Anterior cingulate cortex (tissue), 58 donors: ENCODE measurements at places on chromosomes 1 and 21.

- DNase-seq: no peak
Observed at GRCh38 chr1:38228718-38229117, 182.1 kb upstream of the POU3F1 start.

- DNase-seq: no peak
Observed at GRCh38 chr1:4305526-4306301, 348.7 kb upstream of the AJAP1 start.

DNA sequence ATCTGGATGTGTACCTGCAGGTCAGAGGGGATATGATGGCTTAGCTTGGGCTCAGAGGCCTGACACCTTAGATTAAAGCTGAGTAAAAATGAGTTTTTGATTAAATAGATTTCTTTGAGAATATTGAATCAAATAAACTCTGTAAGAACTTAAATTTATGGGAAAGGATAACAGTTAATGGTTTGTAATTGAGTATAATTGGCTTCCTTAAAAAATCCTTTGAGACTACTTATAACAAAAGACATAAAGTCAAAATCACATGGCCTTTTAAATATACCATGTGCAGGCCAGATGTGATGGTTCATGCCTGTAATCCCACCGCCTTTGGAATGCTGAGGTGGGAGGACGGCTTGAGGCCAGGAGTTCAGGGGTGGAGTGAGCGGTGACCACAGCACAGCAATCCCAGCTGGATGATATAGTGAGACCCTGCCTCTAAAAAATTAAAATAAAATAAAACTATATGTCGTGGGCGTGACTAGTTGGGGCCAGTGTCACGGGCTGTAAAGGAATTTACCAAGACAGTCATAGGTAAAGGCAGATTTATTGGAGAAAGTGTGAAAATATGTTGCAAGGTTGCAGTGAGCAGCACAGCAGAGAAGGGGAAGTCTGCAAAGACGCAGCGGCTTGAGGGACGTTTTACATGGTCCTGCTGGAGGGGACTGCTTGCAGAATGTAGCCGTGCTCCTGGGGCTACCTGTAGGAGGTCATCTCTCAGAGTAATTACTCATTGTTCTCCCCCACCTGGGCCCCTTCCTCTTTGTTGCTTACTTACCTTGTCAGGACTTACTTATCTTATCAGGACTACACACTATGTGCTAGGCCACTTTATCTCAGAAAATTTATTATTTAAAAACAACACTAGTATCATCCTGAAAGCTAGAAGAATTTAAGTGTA lies 122.3 kb downstream of the ZMYM4 start:
- DNase-seq: no peak

GRCh38 chr1:23701996-23702395 lies 10.4 kb downstream of the RPL11 start:
- no peak for DNase-seq

DNA sequence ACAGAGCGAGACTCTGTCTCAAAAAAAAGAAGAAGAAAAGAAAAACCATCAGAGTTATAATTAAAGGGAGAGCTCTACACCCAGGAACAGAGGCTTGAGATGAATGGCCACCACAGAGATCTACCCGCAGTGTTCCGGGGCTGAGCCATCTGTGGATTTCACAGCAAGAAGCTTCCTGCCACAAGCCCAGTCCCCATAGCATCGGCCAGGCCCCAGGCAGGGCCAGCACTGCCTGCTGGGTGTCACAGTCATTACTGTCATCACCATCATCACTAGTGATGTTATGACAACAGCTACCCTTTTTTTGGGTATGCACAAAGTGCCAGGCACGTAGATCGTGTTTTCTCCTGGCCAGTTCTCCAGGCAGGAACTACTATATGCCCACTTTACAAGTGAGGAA lies 111.6 kb upstream of the VAMP3 start:
- no peak for DNase-seq

DNA sequence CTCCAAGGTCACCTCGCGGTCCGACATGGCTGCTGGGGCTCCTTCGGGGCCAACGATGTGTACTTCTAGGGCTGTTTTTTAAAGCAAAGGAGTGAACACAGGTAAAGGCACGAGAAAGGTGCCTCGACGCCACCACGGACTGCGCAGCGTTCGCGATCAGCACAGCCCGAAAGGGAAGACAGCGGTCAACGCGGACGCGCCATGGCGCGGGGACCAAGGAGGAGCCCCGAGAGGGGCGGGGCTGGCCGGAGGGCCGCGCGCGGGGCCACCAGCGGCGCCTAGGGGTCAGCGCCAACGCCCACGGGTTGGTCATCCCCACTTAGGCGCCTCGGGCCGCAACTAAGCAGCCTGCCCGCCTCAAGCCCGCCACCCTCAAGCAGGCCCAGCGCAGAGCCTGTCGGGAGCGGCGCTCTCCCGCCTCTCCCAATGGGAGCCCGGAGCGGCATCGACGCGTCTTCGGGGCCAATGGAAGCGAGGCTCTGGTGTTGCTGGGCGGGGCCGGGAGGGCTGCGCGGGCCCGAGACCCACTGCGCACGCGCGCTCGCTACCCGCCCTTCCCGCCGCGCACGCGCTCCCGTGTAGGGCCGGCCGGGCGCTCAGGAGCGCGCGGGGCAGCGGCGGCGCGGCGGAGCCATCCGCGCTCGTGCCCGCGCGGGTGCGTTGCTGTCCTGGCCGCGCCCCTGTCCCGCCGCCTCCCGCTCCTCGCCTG lies at the start of gene DIP2A:
TSS of gene DIP2A (plus strand) at position 577 of the 709 bp plus-strand sequence. CDS start 241 bp downstream, outside the sequence.
- DNase-seq: peak; percentile 88

GRCh38 chr1:192951691-192952460 lies 107.3 kb downstream of the UCHL5 start:
- DNase-seq: no peak

- no peak for DNase-seq
Observed at GRCh38 chr1:91200675-91201074, 178.8 kb upstream of the ZNF644 start.

- DNase-seq: no peak
Observed at GRCh38 chr1:87939444-87939843, 610.8 kb downstream of the LMO4 start.

GRCh38 chr1:151579436-151580225 lies 32.2 kb upstream of the SNX27 start:
- no peak for DNase-seq

DNA sequence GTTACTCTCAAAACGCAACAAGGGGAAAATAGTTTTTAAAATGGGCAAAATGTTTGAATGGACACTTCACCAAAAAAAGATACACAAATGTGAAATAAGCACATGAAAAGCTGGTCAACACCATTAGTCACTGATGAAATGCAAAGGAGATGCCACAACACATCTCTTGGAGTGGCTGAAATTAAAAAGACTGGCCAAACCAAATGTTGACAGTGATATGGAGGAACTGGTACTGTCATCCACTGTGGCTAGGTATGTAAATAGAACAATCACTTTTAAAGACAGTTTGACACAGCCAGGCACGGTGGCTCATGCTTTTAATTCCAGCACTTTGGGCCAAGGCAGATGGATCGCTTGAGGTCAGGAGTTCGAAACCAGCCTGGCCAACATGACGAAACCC lies 91.1 kb downstream of the POFUT2 start:
- no peak for DNase-seq

- no peak for DNase-seq
Observed at GRCh38 chr21:25895565-25896205, 160.9 kb downstream of the GABPA start.

- DNase-seq: no peak
Observed at GRCh38 chr1:229388897-229389580, 44.9 kb downstream of the ACTA1 start.

- no peak for DNase-seq
Observed at GRCh38 chr1:29631361-29631760, 395.0 kb downstream of the PTPRU start.

GRCh38 chr1:219621047-219621786 lies 8.3 kb upstream of the ZC3H11B start:
- no peak for DNase-seq

DNA sequence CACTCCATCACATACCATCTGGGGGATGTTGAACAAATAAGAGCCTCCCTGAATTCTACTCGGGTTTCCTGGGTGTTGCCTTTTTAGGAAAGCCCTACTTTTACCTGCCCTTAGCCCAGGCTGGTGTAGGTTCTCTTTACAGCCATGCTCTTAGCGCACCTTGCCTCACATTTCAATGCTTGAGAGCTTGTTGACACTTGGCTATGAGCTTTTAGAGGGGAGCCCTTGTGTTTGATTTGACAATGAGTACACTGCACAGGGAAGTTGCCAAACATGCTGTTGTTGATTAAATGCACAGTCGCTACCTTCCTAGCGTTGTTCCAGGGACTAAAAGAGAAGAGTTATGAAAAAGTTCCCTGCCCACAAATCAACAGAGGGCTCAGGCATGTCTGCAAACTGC lies 103.8 kb downstream of the TRABD2B start:
- DNase-seq: no peak

DNA sequence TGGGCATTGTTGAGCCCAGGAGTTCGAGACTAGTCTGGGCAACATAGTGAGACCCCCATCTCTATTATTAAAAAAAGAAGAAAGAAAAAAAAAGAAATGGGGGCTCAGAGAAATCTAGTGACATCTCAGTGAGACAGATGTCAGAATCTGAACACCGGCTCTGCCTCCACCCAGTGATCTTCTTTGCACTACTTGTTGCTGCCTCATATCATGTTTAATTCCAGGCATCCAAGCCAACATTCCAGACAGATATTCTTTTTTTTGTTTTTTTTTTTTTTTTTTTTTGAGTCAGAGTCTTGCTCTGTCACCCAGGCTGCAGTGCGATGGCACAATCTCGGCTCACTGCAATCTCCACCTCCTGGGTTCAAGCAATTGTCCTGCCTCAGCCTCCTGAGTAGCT lies 5.0 kb upstream of the ARL8A start:
- no peak for DNase-seq

DNA sequence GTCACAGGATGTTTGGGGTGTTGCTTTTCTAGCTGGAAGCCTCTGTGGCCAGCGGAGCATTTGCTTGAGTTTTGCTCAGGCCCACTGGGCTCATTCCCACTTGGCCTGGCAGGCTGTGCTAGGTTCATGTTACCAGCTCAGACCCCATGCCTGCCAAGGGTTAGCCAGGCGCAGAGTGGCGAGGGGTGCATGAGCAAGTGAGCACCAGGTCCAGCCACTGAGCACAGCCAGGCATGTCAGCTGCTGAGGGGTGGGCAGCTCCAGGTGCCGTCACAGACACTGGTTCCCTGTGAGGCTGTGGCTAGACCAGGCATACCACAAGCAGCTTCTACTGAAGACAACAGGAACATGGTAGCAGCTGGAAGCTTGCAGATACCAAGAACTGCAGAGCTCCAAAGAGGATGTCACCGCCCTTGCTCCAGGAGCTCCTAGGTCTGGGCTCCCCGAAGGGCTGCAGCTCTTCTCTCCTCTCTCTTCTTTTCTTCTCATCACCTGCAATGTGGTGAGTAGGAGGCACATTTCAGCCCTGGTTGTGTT lies 52.0 kb upstream of the CYYR1 start:
- no peak for DNase-seq

- DNase-seq: no peak
Observed at GRCh38 chr1:210053126-210053525, 115.1 kb downstream of the SYT14 start.

DNA sequence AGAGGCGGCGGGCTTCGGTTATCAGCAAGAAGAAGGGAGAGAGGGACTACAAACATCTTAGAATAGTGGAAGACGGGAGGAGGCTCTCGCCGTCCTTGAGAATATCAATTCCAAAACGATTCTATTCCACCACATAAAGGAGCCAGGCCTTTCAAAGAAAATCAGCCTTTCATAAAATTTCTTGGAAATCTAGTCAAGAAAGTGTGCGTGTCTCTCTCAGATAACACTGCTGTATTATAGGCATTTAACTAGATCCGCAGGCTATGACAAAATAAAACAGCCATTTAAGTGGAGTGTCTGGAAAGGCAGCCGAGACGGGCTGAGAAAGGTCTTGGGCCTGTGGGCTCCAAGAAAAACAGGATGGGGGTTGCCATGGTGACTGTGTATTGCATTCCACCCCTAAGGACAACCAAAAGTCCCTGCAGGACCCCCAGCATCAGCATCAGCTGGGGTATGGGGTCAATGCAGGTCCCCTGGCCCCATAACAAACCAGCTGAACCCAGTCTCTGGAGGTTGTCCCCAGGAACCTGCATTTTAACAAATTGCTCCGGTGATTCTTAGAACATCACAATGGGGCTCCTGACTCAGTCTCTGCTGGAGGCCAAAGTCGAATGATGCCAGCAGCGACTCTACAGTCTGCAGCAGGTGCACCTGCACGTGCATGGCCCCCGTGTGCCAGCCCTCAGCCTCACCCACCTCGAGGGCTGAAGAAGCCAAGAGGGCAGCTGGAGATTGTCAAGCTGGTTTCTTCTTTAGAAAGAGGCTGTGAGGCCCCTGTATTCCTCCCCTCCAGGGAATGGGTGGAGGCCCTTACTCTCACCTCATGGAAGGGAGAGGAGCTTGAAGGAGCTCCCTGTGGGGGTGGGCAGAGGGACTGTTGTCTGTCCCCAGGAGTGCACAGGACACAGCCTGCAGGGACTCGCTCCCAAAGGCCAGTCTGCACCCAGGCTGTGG lies 287.4 kb downstream of the NPHP4 start:
- DNase-seq: no peak

GRCh38 chr1:233951804-233952203 lies 47.3 kb downstream of the SLC35F3 start:
- DNase-seq: no peak

DNA sequence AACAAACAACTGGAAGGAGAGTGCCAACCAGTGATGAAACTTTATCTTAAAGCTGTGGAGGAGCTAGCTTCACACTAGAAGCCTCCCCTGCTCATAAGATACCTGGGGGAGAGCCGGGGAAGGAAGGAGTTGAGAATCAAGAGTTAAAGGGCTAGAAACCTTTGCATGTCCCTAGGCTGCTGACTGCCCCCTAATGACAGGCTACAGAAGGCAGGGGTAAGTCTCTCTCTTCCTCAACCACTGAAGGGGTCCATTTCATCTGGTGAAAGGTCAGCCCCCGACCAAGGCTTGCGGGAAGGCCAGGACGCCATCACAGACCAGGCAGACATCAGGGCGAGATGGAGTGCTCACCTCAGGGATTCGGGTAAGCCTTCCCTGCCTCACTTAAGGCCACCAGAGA lies 65.6 kb upstream of the GRHL3 start:
- DNase-seq: no peak

DNA sequence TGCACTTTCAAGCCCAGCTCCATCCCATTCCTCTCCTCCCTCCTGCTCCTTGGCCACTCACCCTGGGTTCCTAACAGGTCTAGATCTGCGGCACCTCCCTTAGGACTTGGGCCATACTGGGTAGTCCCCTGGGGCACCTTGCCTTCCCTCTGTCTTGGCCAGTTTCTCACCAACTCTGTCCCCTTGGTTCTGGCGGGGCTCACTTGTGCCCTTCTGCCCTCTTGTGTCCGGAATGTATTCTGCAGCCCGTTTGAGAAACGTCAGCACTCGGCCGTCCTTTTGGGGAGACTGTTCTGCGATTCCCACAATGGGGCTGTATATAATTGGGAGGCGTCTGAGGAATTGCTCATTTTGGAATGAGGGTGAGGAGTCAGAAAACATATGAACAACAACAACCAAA lies 162.4 kb downstream of the ZSCAN20 start:
- peak; percentile 3 for DNase-seq

DNA sequence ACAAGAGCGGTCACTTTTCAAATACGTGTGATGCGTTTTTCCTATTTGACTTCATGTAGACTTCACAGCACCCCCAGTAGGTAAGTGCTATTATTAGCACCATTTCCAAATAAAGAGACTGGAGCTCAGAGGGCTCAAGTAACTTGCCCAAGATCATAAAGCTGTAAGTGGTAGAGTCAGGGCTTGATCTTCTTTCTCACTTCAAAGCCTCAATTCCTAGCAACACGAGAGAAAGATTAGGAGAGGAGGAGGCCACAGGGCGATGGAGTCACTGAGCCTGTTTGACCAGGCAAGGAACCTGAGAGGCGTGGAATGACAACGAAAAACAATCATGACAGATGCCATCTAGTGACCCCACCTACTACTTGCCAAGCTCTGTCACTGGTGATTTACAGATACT lies 181.0 kb downstream of the FOXD2 start:
- no peak for DNase-seq

- no peak for DNase-seq
Observed at GRCh38 chr1:155079487-155080311, 1.1 kb downstream of the EFNA3 start.
